ENCODE measurements at places on chromosomes 3 and 15.
A peak's percentile ranks its signal among the peaks of the same experiment; 100 is the strongest.

DNA sequence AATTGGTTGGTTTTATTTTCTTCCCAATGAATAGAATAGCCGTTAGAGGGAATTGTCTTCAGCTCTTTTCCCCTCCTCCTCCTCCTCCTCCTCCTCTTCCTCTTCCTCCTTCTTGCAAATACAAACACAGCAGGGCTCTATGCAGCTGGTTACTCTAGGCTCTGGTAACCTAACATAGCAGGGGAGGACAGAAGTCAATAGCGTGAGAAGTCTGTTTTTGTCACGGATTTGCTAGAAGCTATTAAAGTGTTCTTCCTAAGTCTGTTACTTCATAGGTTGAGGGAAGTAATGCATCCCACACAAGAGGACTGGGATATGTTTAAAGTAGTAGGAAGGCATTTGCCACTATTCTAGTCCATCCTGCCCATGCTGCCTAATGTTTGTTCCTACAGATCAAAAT lies 374.7 kb upstream of the TPRG1 start:
- no peak for DNase-seq

- DNase-seq = no peak
These were observed 36.2 kb downstream of the NGLY1 start for GRCh38 chr3:25747033-25747432.

GRCh38 chr3:108202080-108202479 lies 20.1 kb downstream of the IFT57 start:
- no peak for DNase-seq

GRCh38 chr3:194257151-194257621 lies 93.9 kb downstream of the CPN2 start:
- no peak for DNase-seq

DNA sequence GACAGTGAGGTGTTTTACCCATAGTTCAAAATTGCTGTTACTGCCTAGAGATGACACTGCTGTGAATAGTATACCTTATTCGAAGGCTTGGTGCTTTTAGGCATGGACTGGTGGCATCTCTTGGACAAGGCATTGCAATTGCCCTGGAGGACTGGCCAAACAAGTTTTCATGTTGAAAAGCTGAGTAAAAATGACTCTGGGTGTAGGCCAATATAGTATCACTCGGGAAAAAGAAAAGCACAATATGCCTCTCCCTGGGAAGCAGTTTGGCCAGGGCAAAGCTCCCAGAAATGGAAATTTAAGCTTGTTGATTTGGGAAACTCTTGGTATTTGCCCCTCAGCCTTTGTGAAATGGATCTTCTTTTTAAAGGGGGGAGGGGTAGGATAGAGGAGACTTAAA lies 54.8 kb downstream of the ZNF609 start:
- DNase-seq = no peak

GRCh38 chr3:101077361-101078011 lies 84.3 kb upstream of the ABI3BP start:
- no peak for DNase-seq

DNA sequence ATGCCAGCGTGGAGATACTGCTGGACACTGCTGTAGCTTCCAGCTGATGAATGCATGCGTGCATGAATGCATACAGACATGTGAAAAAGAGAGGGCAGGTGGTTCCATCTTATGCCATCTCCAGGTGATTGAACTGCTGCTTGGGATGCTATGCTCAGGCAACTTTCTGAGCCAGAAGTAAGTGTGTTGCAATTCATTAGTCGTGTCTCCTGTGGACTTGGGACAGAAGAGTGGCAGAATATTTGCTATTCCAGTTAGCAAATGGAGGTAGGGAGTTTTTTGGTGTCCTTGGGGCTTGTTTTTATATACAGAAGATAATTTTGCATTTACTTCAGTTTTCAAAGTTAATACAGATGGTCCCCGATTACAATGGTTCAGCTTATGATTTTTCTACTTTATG lies 33.3 kb downstream of the ANKDD1A start:
- DNase-seq = no peak

DNA sequence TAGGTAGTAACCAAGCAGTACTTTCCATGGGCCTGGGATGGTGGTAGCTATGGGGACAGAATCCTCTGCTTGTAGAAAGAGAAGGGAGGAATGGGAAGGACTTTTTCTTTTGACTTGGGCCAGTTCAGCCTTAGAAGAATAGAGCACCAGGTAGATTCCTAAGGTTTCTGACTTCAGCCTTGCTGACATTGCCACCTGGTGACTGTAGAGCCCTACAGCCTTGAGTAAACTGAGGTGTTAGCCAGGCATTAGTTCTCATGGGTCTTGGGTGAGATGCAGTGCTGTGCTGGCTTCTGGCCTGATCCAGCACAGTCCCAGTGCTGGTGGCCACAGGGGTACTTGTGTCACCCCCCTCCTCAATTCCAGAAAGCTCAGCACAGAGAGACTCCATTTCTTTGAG lies 171.1 kb downstream of the ZBBX start:
- DNase-seq = no peak

DNA sequence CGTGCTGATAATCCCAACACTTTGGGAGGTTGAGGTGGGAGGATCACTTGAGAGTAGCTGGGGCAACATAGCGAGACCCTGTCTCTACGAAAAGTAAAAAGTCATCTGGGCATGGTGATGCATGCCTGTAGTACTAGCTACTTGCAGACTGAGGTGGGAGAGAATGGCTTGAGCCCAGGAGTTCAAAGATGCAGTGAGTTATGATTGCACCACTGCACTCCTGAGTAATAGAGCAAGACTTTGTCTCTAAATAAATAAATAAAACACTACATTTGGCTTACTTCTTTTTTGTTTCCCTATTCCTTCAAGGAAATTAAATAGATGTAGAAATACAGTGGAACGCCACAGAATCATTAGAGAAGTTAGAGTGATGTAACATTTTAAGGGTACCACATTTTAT lies 20.1 kb upstream of the LDHAL6B start:
- no peak for DNase-seq

GRCh38 chr15:48823706-48824105 lies 12.8 kb upstream of the CEP152 start:
- DNase-seq = no peak

GRCh38 chr3:156037356-156037755 lies 83.0 kb upstream of the KCNAB1 start:
- DNase-seq = no peak

GRCh38 chr3:68088636-68089035 lies 434.2 kb upstream of the SUCLG2 start:
- no peak for DNase-seq

- DNase-seq = no peak
These were observed 7.2 kb downstream of the SPG11 start for GRCh38 chr15:44656298-44656697.

- DNase-seq = no peak
These were observed 36.6 kb downstream of the CD86 start for GRCh38 chr3:122091602-122092295.

- peak; percentile 34 for DNase-seq
These were observed 54.2 kb downstream of the CCDC54 start for GRCh38 chr3:107431246-107432012.

DNA sequence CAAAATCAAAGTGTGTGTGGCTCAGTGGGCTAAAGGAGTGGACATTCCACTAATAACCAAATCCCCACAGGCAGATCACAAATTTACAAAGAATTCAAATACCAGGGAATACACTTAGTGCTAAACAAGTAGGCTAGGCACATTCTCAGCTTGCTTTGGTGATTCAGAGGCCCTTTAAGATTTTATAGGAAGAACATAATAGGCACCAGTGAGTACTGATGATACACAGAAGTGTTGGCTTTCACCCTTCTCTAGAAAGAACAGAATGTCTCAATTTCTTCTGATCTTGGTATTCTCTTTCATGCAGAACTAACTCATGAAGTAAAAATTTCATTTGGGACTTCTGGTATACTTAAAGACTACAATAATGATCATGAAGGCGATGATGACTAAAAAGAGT lies 55.0 kb downstream of the POLR2M start:
- DNase-seq = no peak

GRCh38 chr15:99305761-99306505 lies 54.7 kb downstream of the LRRC28 start:
- no peak for DNase-seq

- DNase-seq = no peak
These were observed 963.2 kb downstream of the ROBO2 start for GRCh38 chr3:78003090-78003489.

- no peak for DNase-seq
These were observed 543 bp downstream of the ARPIN start for GRCh38 chr15:89912145-89912673.

DNA sequence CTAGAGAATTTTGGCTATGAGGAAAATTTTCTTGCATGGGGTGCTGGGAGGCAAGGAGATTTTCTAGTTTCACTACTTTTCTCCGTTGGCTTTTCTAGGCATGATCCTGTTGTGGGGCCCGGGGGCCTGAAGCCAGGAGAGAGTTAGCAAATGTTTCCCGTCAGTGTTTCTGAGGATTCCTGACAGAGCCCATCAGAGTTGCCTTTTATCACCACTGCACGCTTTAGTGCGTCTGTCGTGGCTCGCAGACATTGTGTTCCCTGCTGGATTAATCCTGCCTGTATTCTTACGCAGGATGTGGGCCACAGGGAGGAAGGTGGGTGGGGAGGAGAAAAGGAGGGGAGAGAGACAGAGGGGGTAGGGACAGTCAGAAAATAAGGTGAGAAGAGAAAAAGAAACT lies 18.1 kb upstream of the BOC start:
- DNase-seq = no peak

DNA sequence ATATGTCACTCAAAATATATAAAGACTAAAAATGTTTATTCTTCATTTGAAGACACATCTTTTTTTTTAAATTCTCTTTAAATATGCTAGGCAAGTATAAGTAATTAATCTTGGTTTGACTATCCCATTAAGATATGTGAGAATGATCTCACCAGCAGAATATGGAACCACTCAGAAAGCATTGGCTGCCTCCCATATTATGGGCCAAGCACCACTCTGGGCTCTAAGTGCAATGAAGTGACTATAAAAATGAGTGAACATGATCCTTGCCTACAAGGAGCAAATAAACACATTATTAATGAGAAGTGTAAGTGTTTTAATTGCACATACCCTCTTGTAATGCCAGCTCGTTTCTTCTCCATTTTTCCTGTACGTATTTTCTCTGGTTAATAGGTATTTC lies 328.5 kb downstream of the NAALADL2 start:
- DNase-seq = no peak

DNA sequence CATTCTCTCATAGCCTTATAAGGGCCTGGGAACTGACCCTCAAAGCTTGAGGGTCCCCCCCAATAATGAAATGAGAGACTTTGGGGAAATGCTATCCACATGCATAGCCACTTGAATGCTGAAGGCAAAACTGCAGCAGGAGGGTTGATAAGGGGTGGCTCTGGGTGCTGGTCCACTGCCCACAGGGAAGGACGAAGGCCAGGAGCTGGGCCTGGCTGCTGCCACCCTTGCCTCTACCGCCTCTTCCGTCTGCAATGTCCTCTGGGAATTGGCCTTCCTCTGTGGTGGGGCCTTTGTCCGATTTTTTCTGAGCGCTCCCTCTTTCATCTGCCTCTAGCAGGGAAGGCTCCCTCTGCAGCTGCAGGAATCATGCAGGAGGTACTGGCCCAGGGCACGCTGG lies 41.0 kb downstream of the OCA2 start:
- no peak for DNase-seq

- no peak for DNase-seq
These were observed 19.1 kb downstream of the USP3 start for GRCh38 chr15:63523306-63523990.

GRCh38 chr15:29934251-29934650 lies 112.0 kb upstream of the TJP1 start:
- no peak for DNase-seq

GRCh38 chr3:188305220-188305619 lies 151.3 kb downstream of the LPP start:
- DNase-seq = no peak

DNA sequence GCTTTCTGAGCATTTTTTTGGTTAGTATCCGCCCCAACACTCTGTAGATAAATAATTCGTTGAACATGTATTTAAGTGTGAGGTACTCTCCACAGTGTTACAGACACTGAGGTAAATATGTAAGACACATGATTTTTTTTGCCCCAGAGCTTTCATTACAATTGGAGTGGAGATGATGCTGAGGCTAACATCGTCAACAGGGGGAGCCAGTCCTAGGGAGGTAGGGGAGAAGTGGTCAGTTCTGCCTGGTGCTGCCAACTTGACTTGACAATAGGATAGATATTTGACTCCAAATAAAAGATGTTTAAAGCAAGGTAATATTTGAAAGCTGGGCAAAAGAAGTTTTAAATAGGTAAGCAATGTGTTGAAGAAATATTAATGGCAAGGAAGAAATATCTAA lies 295.7 kb downstream of the UNC13C start:
- DNase-seq = no peak

DNA sequence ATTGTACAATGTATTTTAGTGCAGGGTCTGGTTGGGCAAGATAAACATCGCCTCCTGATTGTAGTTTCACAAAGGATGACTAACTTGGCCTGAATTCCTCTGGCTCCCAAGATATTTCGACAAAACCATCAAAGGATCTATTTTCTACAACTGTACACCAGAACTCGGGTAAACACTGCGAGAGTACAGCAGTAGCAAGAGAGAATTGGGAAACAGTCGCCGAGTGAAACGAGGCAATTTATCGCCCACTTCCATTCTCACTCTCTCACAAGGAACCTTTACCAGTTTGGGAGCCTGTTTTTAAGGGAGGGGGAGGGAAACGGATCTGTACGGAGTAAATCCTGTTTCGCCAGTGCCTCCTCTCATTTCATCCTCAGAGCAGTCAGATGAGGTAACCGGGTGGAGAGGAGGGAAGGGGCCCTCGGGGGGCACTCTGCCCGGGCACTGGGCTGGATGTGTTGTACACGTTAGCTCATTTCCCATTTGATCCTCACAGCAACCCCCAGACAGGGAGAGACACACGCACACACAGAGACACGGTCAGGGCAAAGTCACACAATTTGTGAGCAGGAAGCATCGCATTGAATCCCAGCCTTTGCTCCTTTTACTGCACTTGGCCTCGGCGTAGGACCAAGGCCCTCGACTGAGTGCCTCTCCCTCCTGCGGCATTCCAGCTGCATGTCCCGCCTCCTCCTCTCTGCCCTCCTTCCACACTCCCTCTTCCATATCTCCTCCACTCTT lies 120.1 kb downstream of the LIPC start:
- DNase-seq = no peak

- DNase-seq = no peak
These were observed 244.0 kb downstream of the OCA2 start for GRCh38 chr15:27855137-27855536.

All from GM12892 (cell line).